A375 (cell line): ENCODE measurements at places on chromosomes 5 and 9. TPM values are rescaled to one million over a fixed set of nuclear protein-coding genes. Genes with fewer than 3 reads are reported as not detected.

Gene SARDH
- total RNA-seq: 0.08 and 0.26 TPM in 2 replicates

Gene FAXDC2
- total RNA-seq: 4.5 and 5.0 TPM in 2 replicates

Gene GABRA6
- 0.05 TPM in 1 of 2 replicates, not detected in the other for total RNA-seq

Gene ARSB
- 7.7 and 11.6 TPM in 2 replicates for total RNA-seq

Gene CORO2A
- 3.7 and 4.1 TPM in 2 replicates for total RNA-seq

Gene MARVELD2
- 0.08 and 0.13 TPM in 2 replicates for total RNA-seq

Gene ZNF367
- total RNA-seq: 26.6 and 28.6 TPM in 2 replicates

Gene MAP3K1
- total RNA-seq: 9.8 and 12.6 TPM in 2 replicates

Gene UNC13B
- 9.1 and 10.4 TPM in 2 replicates for total RNA-seq

Gene NTRK2
- 0.23 and 0.64 TPM in 2 replicates for total RNA-seq

Gene SLCO4C1
- 0.48 and 0.87 TPM in 2 replicates for total RNA-seq

Gene PJA2
- total RNA-seq: 29.2 and 32.0 TPM in 2 replicates

Gene SLC6A7
- not detected in 2 replicates for total RNA-seq

Gene CCL27
- total RNA-seq: 0.23 and 0.50 TPM in 2 replicates

Gene PDZD2
- 5.5 and 6.0 TPM in 2 replicates for total RNA-seq

Gene AQP7
- total RNA-seq: not detected in 2 replicates

Gene GLIPR2
- total RNA-seq: 1.2 and 2.3 TPM in 2 replicates

Gene PAIP2
- 87.0 and 92.3 TPM in 2 replicates for total RNA-seq

Gene RNF38
- total RNA-seq: 4.1 and 5.7 TPM in 2 replicates

Gene IL9
- total RNA-seq: not detected in 2 replicates

Gene KIF4B
- total RNA-seq: 0.03 and 0.04 TPM in 2 replicates

Gene REEP2
- total RNA-seq: 16.9 and 18.6 TPM in 2 replicates

Gene PROB1
- total RNA-seq: 0.79 and 1.1 TPM in 2 replicates

Gene SET
- 789 and 951 TPM in 2 replicates for total RNA-seq

Gene FBLL1
- total RNA-seq: 1.8 and 7.6 TPM in 2 replicates

Gene SPATA31E1
- total RNA-seq: not detected in 2 replicates

Gene PCDHB12
- 2.3 and 2.7 TPM in 2 replicates for total RNA-seq

Gene FEM1C
- 8.3 and 8.4 TPM in 2 replicates for total RNA-seq

Gene GCNT4
- total RNA-seq: not detected in 2 replicates

Gene NSG2
- total RNA-seq: not detected in 2 replicates

Gene ALDH1B1
- total RNA-seq: 13.8 and 15.9 TPM in 2 replicates

Gene GHR
- 1.1 and 1.4 TPM in 2 replicates for total RNA-seq

Gene SLC25A2
- total RNA-seq: 0.19 TPM in 1 of 2 replicates, not detected in the other

Gene GOLGA2
- 95.8 and 117 TPM in 2 replicates for total RNA-seq

Gene FCN1
- total RNA-seq: not detected in 2 replicates

Gene BAAT
- 0.05 and 0.08 TPM in 2 replicates for total RNA-seq

Gene C8G
- not detected in 2 replicates for total RNA-seq

Gene PDCD1LG2
- 0.79 and 0.82 TPM in 2 replicates for total RNA-seq

Gene PRRX2
- 0.69 TPM in 1 of 2 replicates, not detected in the other for total RNA-seq

Gene TSSK1B
- total RNA-seq: 0.11 TPM in 1 of 2 replicates, not detected in the other

Gene MARCOL
- not detected in 2 replicates for total RNA-seq

Gene LHX6
- 0.72 and 1.7 TPM in 2 replicates for total RNA-seq

Gene HACD4
- total RNA-seq: not detected in 2 replicates

Gene NR3C1
- 26.0 and 31.4 TPM in 2 replicates for total RNA-seq

Gene GRHPR
- total RNA-seq: 149 and 174 TPM in 2 replicates

Gene IL13
- 0.42 TPM in 1 of 2 replicates, not detected in the other for total RNA-seq

Gene C9orf50
- total RNA-seq: 0.34 and 0.56 TPM in 2 replicates

Gene RORB
- 1.2 and 1.3 TPM in 2 replicates for total RNA-seq

Gene MAN2A1
- total RNA-seq: 17.8 and 18.8 TPM in 2 replicates

Gene ARID3C
- 0.11 TPM in 1 of 2 replicates, not detected in the other for total RNA-seq
